ENCODE measurements at places on chromosomes 12 and 14.

GRCh38 chr14:31205681-31206535 lies 1.7 kb downstream of the HECTD1 start:
- peak; percentile 77 for DNase-seq

- DNase-seq: peak; percentile 50
Measured at GRCh38 chr12:69779928-69780327, 41.3 kb downstream of the RAB3IP start.

DNA sequence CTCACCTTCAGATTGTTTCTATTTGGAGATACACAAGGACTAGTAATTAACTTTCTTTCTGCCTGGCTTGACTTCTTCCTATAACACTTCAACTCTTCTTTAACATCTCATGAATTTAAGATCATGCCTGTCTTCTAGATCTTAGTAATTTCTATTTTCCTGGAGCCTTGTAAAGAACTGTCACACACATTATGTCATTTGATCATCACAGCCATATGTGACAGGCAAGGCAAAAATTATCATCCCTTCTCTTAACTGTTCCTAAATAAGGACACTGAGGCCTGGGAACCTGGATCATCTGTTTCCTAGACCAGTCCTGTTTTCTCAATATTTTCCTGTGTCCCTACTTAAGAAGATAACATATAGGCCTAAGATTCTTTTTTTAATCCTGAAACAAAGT lies 27.2 kb downstream of the NRDE2 start:
- no peak for DNase-seq

GRCh38 chr14:59997449-59997848 lies 77.5 kb downstream of the LRRC9 start:
- no peak for DNase-seq

- DNase-seq: no peak
Measured at GRCh38 chr12:42759622-42760273, 170.2 kb upstream of the PRICKLE1 start.

DNA sequence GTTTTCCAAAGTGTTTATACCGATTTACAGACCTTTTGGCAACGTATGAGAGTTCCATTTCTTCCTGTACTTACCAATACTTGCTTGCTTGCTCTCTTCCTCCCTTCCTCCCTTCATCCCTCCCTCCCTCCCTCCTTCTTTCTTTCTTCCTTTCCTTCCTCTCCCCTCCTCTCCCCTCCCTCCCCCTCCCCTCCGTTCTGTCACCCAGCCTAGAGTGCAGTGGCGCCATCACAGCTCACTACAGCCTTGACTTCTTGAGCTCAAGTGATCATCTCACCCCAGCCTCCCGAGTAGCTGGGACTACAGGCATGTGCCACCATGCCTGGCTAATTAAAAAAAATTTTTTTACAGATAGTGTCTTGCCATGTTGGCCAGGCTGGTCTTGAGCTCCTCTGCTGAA lies 40.4 kb downstream of the DIP2B start:
- DNase-seq: no peak

DNA sequence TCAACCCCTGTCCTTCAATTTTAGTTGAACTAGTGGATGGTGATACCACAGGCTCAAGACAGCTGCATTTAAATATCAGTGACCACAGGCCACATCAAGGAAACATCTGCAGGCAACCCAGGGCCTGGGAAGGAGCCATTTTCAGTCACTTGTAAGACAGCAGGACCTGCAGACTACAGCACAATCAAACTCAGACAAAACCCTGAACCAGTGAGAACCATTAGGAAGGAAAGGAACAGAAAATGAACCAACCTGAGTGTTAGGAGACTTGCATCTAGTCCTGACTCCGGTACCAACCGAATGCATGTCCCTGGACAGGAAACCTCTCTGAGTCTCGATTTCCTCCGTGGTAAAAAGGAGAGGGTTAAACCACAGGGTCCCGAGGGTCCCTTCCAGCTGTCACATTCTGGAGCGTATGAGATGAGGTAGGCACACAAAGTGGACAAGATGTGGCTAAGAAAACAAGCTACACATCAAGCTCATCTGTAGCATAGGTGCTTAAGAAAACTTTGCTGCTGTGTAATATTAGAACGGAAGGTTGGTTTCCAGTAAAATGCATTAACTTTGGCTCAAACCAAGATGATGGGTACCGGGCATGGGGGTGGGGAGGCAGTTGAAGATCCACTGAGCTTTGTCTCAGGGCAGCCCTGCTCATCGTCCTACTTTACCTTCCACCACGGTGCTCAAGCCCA lies 1.6 kb upstream of the CDKN1B start:
- peak; percentile 77 for DNase-seq

DNA sequence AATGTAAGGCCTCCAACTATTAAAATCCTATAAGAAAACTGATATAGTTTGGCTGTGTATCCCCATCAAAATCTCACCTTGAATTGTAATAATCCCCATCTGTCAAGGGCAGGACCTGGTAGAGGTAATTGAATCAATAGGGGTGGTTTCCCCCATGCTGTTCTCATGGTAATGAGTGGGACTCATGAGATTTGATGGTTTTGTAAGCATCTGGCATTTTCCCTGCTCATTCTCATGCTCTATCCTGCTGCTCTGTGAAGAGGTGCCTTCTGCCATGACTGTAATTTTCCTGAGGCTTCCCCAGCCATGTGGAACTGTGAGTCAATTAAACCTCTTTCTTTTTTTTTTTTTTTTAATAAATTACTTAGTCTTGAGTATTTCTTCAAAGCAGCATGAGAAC lies 31.9 kb downstream of the TSPAN19 start:
- no peak for DNase-seq

DNA sequence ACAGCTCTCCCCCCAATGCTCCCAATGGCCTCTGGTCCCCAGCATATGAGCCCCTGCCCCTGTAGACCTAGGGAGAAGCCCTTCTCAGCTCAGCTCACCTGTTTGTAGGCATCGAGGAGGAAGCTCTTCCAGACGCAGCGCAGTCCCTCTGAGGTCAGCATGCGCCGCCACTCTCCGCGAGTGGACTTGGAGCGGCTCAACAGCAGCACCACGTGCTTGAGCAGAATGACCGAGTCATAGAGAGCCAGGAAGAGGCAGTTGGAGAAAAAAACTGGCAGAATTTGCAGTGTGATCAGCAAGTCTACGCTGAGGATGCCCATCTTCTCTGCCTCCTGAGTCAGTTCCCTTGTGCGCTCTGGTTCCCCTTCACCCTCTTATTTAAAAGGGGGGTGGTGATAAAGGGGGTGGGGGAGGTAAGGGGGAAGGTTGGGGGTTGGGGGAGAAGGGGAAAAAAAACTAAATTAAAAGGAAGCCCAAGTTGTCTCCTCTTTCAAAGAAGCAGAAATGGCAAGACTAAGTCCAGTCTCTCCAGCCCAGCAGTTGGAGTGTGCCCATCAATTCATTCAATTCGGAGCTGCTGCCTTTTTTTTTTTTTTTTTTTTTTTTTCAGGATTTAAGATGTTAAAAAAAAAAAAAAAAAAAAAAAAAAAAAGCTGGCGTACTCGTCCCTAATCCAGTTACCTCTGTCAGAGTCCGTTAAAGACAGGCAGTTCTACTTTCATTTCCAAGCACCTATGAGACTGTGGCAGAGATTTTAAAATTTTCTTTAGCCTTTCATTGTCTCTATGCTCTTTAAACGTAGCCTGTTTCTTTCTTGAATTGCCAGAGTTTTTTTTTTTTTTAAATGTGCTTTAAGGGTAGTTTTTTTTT lies at the start of gene DIO2:
TSS of gene DIO2 (minus strand) at position 352 of the 870 bp plus-strand sequence. CDS start at position 320, 32 bp downstream.
- DNase-seq: no peak

DNA sequence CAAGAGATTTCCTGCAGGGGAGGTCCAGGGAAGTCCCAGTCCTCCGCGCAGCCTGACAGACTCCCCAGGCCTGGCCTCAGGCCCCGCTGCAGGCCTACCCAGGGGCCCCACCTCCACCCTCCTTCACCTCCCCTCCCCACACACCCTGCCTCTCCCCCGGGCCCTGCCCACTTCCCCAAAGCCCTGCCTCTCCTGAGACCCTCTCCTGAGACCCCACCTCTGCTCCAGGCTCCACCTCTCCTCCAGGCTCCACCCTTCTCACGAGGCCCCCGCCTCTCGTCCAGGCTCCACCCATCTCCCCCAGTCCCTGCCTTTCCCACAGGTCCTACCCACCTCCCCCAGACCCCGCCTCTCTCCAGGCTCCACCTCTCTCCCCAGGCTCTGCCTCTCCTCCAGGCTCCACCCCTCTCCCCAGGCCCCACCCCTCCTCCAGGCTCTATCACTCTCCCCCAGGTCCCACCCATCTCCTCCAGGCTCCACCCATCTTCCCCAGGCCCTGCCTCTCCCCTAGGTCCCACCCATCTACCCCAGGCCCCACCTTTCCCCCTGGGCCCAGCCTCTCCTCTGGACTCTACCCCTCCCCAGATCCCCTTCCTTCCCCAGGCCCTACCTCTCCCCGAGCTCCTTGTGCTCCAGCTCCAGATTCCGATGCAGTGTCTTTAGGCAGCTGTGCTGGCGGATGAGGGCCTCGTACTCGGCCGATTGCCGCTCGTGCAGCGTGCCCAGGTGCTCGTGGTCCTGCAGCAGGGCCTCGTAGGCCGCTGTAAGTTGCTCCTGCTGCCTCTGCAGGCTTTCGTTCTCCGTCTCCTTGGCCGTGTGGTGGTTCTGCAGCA lies 58.8 kb upstream of the GPR68 start:
- peak; percentile 85 for DNase-seq

- no peak for DNase-seq
Measured at GRCh38 chr14:60189923-60190840, 25.0 kb upstream of the DHRS7 start.

DNA sequence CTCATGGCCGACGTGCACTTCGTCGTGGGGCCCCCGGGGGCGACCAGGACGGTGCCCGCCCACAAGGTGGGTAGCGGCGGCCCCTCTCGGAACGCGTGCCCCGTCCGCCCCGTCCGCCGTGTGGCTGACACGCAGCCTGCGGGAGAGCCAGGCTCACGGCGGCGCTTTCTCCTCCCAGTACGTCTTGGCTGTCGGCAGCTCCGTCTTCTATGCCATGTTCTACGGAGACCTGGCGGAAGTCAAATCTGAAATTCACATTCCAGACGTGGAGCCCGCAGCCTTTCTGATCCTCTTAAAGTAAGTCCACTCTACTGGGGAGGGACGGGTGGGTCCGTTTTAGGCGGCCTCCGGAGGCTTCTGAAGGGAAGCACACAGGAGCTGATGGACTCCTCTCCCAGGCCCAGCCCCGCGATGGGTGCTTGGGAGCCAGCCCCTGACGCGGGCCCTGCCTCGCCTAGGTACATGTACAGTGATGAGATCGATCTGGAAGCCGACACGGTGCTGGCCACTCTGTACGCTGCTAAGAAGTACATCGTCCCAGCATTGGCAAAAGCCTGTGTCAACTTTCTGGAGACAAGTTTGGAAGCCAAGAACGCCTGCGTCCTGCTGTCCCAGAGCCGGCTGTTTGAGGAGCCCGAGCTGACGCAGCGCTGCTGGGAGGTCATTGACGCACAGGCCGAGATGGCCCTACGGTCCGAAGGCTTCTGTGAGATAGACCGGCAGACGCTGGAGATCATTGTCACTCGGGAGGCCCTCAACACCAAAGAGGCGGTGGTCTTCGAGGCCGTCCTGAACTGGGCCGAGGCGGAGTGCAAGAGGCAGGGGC lies 1.1 kb downstream of the BTBD6 start:
- DNase-seq: no peak

DNA sequence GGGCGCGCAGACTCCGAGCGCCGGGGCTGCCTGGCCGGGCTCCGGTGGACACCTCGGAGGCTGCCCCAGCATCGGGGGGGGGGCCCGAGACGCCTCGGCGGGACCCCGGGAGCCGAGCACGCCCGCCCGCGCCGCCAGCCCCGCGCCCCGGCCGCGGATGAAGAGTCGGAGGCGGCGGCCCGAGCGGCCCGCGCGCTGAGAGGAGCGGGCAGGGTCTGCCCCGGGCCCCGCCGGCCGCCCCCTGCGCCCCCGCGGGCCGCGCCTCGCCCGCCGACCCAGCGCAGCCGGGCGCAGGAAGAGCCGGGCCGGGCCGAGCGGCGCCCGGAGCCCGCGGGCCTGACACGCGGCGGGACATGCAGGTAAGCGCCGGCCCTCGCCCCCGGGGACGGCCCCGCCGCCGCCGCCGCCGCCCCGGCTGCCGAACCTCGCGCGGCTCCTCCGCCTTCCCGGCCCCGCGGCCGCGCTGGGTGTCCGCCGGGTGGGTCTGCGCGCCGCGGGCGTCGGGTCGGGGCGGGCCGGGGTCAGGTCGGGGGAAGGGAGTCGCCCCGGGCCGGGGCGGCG lies 63.7 kb downstream of the FBXL14 start:
- DNase-seq: no peak

- DNase-seq: no peak
Measured at GRCh38 chr12:68825569-68826217, 17.7 kb downstream of the MDM2 start.

- no peak for DNase-seq
Measured at GRCh38 chr12:24820872-24821271, 128.0 kb downstream of the BCAT1 start.

DNA sequence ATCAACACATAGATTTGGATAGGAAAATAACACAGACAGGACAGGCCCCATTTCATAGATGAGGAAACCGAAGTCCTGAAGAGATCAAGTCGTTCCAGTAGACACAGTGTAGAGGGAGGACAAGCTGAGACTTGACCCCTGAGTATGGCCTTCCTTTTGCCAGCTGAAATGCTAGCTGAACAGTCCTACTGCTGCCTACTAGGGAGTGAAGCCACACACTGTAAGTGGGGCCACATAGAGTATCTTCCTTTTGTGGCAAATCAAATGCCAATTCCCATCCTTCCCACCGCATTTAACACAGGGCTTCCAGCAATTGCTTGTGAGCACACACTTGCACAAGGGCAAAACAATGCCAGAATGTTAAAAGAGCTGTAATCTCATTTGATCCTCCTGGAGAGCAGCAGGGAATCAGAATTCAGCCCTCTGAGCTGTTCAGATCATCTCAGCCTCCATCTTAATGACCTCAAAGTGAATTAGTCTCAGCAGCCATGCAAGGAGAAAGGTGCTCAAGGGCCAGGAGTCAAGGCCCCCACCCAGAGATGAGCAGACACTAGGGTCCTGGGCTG lies 380.5 kb downstream of the EMP1 start:
- no peak for DNase-seq

GRCh38 chr12:70754330-70754741 lies 117.1 kb upstream of the PTPRB start:
- no peak for DNase-seq

DNA sequence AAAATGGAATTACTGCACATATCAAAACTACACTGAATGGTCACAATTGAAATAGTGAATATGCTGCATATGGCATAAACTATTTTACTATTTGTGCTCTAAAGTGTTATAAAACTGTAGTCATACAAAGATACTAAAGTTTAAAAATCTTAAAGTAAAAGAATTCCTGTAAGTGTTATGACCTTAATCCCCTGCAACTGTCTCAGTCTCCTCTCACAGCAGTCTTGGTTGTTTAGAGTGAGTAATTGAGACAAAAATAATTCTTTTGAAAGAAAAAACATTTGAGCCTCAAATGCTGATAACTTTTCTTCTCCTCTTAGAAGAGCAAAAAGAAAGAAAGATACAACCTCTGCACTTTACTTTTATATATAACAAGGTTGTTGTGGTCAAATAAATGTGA lies 99.9 kb downstream of the SYT1 start:
- no peak for DNase-seq
